GM23248 (cell line): ENCODE measurements at places on chromosomes 2 and 18.
A peak's percentile ranks its signal among the peaks of the same experiment; 100 is the strongest.

- peak; percentile 65 for DNase-seq
Measured at GRCh38 chr18:47204908-47205522, 28.9 kb upstream of the IER3IP1 start.

GRCh38 chr2:214737188-214737587, 72.3 kb downstream of the BARD1 start:
- no peak for DNase-seq

DNA sequence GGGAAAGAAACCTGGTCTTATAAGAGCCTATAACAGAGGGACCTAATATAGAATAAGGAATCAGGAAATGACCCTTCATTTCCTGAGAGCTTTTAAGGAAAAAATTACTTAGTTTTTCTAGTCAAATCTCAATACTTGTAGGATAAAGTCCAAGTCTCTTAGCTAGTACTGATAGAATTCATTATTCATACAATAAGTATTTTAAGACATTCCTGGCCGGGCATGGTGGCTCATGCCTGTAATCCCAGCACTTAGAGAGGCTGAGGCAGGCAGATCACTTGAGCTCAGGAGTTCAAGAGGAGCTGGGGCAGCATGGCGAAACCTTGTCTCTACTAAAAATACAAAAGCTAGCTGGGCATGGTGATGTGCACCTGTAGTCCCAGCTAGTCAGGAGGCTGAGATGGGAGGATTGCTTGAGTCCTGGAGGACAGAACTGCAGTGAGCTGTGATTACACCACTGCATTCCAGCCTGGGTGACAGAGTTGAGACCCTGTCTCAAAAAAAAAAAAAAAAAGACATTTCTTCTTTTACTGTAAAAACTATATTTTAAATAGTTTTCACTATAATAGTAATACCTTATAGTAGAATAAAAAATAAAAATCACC, 3.2 kb downstream of the RAB3GAP1 start:
- peak; percentile 87 for DNase-seq

GRCh38 chr2:129201696-129202095, 777.8 kb upstream of the RAB6C start:
- DNase-seq, result no peak

DNA sequence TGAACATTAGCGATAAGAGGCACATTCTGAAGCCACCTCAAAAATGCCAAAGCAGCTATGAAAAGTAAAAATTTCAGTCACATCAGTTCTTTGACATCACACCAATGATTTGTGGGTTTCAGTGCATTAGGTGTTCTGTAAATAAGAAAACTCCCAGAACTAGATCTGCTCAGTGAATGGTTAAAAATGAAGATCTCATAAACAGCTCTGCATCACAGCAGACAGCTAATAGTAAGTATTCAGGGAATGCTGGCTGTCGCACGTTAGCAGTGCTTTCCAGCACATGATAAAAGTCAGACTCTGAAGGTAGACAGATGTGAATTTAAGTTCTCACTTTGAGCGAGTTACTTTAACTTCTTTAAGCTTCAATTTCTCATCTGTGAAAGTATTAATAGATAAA, 154.9 kb downstream of the SATB2 start:
- DNase-seq, result peak; percentile 71

DNA sequence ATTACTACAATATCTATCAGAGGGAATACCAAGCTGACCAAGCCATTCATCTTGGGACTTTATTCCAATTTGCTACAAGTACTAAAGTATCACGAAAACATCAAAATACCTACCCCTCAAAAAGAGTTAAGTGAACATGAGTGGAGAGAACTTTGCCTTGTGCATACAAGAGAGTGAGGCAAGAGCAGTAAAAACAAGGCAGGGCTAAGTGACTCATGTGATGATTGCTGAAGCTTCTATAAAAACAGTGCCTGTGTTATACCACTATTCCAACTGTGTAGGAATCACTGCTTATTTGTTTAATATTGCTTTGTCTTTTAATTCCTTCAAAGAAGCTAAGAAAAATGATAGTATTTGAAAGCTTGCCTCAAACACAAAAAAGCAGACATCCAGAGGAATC, 61.2 kb downstream of the FARSB start:
- peak; percentile 79 for DNase-seq

GRCh38 chr2:20551945-20552328, 99.0 kb downstream of the HS1BP3 start:
- no peak for DNase-seq

GRCh38 chr2:232588680-232589585, 38.4 kb downstream of the EIF4E2 start:
- peak; percentile 92 for DNase-seq

DNA sequence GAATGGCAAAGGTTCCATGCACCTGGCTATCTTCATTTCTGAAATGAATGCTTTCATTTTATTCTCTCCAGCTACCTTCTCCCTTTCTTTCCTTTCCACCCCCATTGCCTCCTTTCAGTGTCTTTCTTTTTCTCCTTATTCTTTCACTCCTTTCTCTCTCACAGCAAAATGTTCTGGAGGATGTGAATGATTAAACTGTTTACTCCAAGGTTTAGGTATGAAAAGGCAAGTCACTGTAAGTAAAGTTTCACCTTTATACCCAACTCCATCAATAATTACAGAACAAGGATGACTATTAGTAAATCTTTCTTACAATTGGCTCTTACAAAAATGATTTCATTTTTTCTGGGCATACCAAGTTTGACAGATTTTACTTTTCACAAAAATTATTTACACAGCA, 4.3 kb downstream of the PAX8 start:
- no peak for DNase-seq

DNA sequence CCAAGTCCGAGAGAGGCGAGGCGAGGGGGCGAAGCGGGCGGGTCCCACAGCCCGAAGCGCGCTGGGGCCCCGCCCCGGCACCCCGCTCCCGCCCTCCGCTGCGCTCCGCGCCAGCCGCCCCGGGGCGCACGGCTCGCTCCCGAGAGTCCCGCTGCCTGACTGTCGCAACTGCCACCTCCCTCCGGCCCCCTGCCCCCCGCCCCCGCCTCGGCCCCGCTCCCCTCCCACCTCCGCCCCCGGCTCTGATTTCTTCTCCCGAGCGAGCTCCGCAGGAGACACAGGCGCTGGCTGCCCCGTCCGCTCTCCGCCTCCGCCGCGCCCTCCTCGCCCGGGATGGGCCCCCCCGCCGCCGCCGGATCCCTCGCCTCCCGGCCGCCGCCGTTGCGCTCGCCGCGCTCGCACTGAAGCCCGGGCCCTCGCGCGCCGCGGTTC, at the start of gene WNT6:
TSS of gene WNT6 (plus strand) at position 250 of the 432 bp plus-strand sequence. CDS start 233 bp downstream, outside the sequence.
- DNase-seq, result peak; percentile 52

DNA sequence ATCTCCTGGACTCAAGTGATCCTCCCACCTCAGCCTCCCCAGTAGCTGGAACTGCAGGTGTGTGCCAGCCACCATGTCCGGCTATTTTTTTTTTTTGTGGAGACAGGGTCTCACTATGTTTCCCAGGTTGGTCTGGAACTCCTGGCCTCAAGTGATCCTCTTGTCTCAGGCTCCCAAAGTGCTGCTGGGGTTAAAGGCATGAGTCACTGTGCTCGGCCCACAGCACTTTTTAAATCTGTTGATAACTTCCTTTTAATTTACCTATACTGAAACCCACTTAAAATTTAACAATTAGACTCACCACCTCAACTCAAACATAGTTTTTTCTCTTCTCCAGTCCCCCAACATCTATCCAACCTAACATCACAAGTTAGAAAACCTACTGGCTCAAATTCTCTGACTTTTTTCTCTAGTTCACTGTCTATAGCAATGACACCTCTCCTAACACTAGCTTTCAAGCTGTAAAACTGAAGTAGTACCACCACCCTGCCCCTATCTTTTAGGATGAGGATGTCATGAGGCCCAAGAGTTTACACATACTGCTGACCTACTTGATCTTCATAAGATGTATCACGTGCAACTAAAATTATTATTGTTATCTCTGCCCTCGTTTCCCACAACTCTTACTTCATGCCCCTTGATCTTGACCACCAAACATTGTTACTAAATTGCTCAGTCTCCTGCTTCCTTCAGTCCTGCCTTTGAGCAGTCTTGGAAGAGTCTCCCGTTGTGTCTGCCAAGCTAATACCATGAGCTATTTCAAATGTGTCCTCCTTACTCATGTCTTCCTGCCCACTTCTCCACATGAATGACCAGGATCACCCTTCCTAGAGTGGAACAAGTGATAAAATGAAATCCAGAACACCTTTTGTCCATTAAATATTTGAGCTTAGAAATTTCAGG, 142.3 kb upstream of the ZFP36L2 start:
- peak; percentile 59 for DNase-seq

DNA sequence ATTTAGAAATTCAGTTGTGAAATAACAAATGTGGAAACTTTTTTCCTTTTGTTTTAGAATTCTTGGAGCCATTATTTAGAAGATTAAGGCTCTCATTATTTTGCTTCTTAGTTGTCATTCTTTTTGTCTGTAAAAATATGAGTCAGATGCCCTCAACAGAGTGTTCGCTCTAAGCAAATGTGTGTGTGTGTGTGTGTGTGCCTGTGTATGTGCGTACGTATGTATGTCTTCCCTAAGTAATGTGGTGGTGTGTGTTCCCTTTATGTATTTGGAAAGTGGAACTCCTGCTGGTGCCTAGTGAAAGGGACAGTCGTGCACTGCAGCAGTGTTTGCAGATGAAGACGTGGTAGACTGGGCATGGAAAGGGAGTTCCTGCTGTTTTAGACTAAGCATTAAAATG, 27.5 kb downstream of the ZNF407 start:
- peak; percentile 20 for DNase-seq

DNA sequence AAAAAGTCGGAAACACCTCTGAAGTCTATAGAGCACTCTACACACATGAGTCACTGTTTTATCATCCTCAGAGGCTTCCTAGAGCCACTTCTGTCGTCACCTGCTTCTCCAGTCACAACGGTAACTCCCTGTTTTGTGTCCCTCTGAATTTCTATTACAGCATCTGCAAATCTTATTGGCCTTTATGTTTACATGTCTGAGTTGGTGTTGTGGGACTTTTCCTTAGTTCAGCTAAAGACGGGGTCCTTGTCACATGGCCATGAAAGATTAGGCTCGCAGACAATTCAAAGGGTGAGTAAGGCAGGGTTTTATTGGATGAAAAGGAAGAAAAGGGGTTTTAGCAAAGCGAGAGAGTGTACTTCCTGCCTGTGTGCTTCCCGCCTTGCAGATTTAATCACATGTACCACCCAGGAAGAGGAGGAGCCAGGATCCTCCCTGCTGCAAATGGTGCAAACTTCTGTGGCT, 185.6 kb downstream of the LPIN1 start:
- DNase-seq, result no peak

DNA sequence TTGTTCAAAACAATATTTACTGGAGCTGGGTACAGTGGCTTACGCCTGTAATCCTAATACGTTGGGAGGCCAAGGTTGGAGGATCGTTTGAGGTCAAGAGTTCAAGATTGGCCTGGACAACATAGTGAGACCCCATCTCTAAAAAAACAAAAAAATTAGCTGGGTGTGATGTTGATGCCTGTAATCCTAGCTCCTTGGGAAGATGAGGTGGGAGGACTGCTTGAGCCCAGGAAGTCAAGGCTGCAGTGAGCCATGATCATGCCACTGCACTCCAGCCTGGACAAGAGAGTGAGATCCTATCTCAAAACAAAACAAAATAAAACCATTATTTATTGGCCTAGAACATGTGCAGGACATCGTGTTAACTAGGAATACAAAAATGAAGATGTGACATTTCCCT, 77.5 kb downstream of the COLEC12 start:
- DNase-seq, result no peak

DNA sequence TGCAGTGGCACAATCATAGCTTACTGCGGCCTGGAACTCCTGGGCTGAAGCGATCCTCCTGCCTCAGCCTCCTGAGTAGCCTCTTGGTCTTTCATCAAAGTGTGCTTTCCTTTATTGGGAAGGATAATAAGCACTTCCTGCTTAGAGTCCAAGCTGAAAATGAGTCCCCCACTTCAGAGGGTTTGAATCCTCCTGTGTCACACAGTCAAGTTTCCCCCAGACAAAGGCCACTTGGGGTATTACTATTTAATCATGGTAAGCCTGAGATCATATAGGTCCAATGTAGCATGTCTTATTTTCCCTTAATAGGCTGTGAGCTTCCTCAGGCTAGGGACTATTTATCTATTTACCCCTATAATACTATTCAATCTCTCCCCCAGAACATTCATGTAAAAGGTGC, 11.4 kb upstream of the KIAA2012 start:
- DNase-seq, result no peak

- DNase-seq, result peak; percentile 71
Measured at GRCh38 chr2:50143822-50144575, 887.9 kb downstream of the NRXN1 start.

DNA sequence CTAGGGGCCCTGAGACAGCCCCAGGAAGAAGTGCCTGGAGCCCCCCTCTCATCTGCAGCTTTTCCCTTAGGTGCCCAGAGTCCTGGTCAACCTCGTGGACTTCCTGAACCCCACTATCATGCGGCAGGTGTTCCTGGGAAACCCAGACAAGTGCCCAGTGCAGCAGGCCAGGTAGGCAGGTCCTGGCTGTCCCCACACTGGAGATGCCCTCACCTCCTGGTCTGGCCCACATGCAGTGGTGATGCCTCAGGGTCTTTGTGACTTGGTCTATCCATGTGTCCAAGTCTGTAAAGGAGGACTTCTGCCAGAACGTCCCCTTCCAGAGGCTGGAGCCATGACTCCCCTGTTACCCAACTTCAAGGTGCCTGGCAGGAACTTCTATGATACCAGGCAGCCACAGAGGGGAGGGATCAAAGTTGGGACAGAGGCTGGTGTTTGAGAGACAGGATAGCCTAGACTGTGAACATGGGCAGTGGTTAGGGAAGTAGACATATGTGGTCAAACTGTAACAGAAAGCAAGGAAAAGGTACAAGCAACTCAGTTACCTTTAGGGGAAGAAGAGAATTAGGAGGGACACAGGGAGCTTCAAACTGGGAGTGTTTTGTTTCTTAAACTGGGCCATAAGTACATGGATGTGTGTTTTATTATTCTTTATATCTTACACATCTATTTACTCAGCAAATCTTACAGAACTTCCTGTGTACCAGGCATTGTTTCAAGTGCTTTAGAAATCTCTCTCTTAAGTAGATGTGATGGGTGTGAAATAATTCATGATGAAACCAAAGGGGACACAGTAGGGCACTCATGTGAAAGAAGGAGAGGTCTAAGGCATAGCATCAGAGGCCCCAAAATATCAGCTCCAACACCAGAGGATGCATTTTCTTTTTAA, 107.1 kb downstream of the PLB1 start:
- DNase-seq, result no peak

GRCh38 chr18:48853588-48853987, 97.2 kb downstream of the SMAD7 start:
- DNase-seq, result no peak

- peak; percentile 52 for DNase-seq
Measured at GRCh38 chr2:170974304-170974993, 45.4 kb downstream of the GORASP2 start.

GRCh38 chr18:3329471-3329870, 67.5 kb downstream of the MYL12B start:
- no peak for DNase-seq

DNA sequence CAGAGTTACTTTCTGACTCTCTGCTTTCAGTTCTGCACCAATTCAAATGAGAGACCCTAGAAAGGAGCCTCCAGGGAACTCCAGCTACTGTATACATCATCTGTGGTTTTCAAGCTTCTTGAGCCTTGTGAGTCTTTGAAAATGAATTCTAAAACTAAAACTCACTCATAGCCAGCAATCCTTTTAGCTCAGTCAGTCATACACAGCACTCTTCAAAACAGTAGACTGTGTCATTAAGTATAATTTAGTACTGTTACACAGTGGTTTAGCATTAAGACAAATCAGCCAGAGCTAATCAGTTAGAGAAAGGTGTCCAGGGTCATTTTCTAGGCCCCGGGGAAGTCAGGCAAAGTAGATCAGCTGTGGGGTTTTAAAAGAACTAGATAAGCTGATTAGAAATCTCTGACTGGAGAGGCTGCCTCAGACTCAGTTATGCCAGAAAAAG, 322.1 kb upstream of the THUMPD2 start:
- peak; percentile 89 for DNase-seq
